ENCODE measurements at places on chromosomes 7 and 10.

DNA sequence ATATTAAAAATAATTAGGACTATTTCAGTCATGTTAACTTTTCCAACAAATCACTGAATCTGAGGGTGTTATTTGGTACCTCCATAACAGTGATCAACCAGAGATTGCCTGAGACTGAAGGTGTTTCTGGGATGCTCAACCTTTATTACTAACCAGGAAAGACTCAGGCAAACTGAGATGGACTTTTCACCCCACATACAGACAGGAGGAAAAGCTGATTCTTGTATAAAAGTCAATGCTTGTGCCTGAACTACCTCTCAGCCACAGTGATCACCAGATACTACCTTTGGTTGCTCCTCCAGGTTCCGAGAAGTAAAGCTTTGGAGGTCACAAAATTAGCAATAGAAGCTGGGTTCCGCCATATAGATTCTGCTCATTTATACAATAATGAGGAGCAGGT, 1.9 kb downstream of the AKR1C3 start:
- no peak for DNase-seq

DNA sequence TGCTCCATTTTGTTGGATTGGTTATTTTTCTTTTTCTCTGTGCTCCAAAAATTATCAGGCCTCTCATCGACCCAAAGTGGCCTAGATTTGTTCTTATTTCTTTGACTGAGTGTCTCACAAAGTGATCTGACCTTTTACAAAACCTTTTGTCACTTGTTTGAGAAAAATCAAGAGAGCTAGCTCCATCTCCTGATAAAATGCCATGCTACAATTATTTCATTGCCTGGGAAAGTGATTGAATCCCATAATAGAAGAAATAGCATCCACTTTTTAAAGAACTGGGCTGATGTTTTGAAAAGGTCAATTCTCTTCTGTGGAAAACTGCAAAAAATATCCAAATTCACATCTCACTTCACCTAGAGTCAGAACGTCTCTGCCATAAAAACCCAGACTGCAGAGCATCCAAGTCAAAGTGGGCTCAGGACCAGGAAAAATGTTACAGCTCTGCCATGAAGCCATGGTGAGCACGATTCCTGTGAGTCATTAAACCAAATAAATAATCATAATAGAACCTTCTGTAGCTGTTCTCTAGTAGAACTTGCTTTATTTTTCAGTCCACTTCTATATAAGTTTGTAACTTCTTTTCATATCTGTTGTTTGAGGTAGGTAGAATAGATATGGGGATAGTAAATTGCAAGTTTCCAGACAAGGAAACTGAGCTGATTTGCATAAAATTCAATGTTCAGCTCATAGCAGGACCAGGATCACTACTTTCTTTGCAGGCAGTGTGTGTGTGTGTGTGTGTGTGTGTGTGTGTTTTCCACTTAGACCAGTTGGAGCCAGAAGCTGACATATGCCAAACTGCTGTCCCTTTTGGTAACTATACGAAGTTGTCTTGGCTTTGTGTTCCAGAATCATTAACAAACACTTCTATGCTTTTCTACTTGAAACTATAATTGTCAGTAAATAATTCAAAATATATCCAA, 632.5 kb upstream of the ANKRD30A start:
- no peak for DNase-seq

DNA sequence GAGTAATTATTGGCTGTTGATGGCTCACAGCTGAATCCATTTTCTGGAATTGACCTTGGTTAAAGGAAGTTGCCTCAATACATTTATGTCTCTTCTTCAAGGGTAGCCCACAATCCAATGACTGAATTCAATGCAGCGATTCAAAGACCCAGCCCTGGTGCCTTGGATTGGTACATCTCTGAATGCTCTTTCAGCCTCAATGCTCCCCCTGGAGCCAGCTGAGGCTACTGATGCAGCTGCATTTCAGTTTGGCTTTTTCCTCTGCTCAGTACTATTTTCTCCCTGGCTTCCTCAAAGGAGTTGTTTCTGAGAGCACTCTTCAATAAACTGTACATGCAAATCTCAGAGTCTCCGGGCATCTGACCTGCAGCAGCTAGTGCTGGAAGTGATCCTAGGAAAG, 633 bp upstream of the EBLN1 start:
- no peak for DNase-seq

- DNase-seq, result no peak
Observed at GRCh38 chr7:106855540-106856132, 9.4 kb upstream of the PIK3CG start.

DNA sequence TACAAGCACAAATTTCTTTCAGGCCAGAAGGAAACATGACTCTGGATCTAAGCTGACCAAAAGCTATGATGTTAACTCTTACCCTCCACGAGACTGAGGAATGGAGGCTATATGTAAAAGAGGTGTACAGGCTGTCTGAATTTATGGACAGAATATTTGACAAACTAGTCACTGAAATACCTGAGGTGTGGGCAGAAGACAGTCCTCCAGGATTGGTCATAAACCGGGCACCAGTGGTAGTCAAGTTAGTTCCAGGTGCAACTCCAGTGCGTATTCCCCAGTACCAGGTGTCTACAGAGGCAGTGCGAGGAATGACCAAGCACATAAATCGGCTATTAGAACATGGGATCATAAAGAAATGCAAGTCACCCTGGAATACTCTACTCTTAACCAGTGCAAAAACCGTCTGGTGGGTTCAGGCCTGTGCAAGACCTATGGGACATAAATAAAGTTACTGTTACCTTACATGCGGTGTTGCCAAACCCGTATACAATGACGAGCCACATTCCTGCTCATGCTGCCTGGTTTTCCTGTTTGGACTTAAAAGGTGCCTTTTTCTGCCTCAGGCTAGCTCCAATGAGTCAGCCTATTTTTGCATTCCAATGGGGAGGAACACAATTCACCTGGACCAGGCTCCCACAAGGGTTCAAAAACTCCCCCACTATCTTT, 6.7 kb upstream of the CYREN start:
- no peak for DNase-seq

- DNase-seq, result no peak
Observed at GRCh38 chr10:36872702-36873393, 252.6 kb upstream of the ANKRD30A start.

GRCh38 chr10:63005246-63005645, 127.9 kb upstream of the NRBF2 start:
- no peak for DNase-seq

GRCh38 chr7:65338346-65338745, 35.3 kb upstream of the ZNF92 start:
- DNase-seq, result no peak

DNA sequence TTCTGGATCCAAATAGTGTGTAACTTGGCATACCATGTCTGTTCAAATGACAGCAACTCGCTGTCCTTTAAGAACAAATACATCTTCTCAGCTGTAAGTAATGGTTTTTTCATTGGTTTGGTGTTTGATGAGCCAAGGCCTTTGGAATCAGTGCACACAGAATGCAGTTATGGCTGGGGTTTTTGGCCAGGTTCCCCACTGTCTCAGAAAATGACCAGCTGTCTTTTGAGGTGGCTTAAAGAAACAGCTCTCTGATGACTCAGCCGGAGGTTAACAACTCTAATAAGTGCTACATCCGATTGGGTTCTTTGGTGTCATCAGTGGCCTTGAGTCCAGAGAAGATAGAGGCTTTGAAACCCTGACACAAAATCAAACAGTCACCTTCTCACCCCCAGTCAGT, 688.4 kb downstream of the REEP3 start:
- no peak for DNase-seq

DNA sequence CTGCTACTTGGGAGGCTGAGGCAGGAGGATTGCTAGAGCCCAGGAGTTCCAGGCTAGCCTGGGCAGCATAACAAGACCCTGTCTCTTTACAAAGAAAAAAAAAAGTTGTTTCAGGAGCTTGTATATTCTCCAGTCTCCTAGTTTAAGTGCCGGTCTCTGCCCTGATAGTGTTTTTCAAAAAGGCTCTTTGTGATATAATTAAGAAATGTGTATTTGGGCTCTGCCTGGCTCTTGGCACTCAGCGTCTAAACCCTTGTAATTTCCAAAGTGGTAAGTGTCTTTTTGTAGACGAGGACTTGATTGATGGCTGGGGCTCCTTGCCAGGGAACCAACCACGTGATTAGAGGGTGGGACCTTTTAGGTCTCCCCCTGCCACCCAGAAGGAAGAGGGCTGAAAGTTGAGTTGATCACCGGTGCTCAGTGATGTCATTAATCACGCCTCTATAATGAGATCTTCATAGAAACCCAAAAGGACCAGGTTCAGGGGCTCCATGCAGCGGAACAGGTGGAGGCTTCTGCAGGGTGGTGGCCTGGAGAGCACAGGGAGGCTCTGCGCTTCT, 4.4 kb downstream of the EIF3B start:
- no peak for DNase-seq

DNA sequence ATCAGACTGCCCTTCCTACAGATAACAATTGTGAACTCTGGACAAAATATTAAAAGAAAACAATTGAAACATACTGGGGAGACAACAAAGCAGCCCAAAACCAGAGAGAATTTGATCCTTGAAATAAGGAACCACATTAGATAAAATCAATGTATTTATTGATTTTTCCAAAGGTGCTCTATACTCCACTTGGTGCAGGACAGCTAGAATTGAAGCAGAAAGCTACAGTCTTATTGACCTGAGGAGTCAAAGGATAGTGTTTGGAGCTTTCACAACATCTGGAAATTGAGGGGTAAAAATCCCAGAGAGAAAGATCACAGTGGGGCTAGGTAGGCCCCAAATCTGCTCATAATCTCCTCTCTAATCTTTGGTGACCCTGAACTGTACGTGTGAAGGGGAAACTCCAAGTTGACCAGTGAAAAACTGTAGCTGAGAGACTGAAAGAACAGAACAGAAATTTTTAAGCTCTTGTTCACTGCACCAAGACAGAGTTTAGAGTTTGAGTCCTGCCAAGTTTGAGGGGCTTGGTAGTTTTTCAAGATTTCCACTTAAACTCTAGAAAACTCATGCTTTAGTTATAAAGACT, 70.2 kb downstream of the SAMD9 start:
- DNase-seq, result no peak

DNA sequence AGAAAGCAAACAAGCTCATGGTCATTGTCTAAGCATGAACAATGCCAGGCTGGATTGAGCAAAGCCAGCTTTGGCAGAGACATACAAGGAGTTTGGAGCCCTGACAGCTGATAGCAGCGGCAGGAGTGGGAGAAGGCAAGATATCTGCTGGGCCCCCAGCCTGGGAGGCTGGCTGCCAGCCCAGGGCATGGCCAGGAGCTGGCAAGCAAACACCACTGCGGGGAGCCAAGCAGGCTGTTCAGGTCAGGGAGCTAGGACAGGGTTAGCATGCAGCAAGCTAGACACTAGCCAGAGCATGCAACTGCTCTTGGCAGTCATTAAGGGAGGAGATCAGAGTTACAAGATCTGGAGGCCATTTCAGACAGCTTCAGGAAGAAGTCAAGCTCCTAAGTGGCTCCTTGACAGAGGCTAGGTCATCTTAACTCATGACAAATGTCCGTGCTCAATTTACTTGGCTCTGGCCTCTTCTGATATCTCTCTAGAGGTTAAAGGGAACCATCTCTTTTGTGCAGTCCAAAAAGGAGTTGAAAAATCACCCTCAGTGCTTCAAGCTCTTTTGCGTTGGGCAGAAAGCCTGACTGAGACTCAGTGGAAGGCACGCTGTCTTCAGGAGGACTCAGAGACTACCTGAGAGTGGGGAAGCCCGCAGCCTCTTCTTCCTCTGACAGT, 436.8 kb upstream of the C7orf33 start:
- no peak for DNase-seq

GRCh38 chr10:76150139-76150875, 718.9 kb downstream of the LRMDA start:
- no peak for DNase-seq

- no peak for DNase-seq
Observed at GRCh38 chr7:16586081-16586874, 59.3 kb downstream of the ANKMY2 start.

- no peak for DNase-seq
Observed at GRCh38 chr7:70116244-70116643, 518.0 kb downstream of the AUTS2 start.

DNA sequence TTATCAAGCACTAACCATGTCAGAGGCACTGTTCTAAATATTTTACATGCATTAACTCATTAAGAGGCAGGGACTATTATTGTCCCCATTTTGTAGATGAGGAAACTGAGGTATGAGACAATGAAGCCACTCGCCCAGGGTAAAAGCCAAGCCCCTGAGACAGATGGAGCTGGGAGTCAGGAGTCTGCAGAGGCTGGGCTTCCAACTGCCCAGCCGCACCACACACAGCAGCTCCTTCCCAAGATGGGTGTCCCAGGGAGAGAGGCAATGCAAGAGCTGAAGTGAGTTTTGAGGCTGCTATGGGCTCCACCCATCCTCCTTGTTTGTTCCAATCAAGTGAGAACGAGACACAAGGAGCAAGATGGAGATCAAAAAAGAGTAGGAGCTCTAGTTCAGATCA, 244.2 kb downstream of the KCNMA1 start:
- DNase-seq, result no peak

DNA sequence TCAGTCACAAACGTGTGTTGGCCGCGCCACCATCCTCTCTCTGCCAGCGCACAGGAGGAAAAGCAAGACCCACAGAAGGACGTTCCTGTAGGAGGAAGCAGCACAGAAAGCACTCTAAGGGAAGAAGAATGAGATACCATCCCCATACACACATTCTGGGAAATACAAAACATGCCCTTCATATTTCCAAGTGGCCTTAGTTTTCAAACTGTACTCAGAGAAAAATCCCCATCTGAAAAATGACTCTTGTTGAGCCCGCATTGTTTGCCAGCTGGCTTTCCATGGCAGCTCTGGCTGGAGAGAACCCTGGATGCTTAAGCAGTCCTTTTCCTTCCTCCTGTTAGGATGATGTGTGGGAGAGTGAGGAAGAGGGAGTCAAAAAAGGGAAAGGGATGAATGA, 33.1 kb downstream of the MTURN start:
- no peak for DNase-seq

DNA sequence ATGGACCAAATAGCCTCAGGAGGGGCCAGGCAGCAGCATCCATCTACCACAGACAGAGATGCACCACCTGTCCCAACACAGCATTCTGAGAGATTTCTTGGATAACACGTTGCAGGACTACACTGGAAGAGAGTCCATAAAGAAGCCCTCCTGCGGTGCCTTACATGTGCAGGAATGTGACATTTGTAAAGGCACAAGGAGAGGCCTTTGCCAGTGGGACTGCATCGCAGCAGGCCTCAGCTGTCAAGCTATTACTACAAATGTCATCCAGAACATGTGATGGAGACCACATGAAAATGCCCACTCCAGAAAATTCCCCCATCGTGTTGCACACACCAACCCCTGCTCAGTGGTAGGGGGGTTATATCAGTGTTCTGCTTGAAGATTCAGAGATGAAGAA, 77.4 kb downstream of the ATXN7L1 start:
- DNase-seq, result no peak

DNA sequence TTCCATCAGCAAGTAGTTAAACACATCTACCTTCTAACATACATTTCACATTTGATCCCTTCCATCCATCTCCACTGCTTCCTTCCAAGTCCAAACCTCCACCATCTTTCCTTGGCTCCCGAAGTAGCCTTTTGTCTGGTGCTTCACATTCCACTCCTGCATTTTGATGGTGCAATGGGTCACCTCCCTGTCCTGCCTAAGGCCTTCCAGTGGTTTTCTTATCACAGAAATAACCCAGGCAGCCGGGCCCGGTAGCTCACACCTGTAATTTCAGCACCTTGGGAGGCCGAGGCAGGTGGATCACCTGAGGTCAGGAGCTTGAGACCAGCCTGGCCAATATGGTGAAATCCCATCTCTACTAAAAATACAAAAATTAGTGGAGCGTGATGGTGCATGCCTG, 44.5 kb downstream of the EMX2 start:
- DNase-seq, result no peak

- no peak for DNase-seq
Observed at GRCh38 chr10:7119325-7120015, 291.4 kb downstream of the SFMBT2 start.

GRCh38 chr7:70712942-70713341, 419.0 kb upstream of the GALNT17 start:
- no peak for DNase-seq
